ENCODE measurements at places on chromosomes 6 and 20.

DNA sequence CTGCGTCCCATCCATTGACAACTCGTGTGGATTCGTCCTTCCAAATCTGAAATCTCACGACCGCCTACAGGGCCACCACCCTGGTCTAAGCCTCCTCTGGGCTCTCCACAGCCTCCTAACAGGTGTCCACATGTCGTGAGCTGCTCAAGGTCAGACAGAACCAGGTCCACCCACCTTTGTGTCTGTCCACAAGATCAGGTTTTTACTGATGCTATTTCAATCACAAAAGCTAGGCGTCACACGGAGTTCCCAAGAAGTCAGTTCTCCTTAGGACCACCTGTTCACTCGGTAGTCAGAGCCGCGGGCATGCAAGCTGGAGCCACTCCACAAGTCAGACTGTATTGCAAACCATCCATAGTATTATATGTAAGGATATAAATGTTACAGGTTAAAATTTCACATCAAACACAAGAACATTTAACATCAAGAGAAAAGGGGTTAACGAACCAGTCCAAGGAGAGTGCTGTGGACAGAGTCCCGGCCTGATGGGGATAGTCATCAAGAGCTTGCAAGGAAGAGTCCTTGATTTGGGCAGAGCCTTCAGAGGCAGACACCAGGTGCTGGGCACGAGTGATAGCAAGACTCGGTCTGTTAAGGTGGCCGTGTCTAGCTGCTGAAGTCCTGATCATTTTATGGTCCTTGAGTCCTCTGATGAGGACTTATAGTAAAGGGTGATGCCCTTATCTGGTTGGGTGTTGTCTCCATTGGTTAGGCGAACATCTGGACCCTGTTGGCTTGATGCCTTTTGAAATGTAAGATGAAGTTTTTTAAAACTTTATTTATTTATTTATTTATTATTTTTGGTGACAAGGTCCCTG lies 731 bp upstream of the DNPH1 start:
- no peak for DNase-seq

DNA sequence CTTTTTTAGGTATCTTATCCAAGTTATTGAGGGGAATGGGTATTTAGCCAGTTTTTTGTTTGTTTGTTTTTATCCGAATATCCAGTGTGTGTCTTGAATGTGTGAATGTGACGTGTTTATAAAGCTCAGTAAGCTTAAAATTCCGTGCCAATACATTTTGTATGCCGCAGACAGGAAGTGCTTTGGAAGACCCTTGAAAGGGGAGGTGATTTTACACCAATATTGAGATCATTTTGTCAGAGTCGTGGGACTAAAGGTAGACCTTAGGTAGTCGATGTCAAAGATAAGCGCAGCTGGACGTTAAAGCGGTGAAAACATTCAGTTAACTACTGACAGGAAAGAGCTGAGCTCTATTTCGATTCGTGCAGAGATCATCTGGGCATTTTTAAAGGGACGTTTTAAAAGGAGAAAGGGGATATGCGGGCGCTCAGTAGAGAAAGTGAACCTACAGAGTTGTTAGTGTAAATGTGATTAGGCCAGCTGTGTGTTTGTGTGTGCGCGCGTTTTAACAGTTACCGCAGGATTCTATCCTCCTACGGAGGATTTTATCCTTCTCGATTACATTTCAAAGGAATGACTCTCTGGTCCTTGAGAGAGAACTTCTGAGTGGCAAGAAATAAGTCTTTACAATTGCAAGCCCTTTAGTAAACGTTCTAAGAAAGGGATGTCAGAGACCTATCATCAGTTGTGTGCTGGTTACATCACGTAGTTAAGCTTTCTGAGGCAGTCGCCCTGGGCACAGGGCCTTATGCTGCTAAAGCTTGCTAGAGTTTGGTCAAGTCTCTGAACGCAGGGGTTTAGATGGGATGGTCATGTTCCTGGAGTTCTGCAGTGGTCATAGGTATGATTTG lies 625 bp upstream of the ECHDC1 start:
- DNase-seq, result no peak

DNA sequence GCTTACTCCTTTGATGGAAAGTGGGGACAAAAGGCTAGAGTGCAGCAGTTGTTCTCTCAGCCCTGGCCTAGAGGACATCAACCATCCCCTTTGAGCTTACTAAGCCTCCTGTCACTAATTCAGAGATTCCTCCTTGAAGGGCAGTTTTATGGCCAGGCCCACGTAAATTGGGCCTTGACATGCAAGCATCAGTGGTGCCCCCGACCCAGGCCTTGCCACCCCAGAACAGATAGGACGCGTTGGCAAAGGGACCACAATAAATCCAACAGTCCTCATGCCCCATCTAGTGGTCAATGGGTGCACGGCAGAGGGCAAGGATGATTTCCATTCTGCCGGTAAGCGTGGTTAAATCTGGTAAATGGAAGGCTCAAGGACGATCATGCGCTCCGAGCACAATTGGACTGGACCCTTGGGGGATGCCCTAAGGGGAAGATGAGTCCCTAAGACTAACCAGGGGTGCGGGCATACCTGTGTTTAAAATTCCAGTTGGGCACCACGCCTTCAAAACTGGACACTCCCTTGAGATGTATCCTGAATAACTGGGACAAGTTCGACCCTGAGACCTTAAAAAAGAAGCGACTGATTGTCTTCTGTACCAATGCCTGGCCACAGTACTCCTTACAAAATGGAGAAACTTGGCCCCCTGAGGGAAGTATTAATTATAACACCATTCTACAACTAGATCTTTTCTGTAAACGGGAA lies 32.6 kb downstream of the CEP85L start:
- peak; percentile 82 for DNase-seq

DNA sequence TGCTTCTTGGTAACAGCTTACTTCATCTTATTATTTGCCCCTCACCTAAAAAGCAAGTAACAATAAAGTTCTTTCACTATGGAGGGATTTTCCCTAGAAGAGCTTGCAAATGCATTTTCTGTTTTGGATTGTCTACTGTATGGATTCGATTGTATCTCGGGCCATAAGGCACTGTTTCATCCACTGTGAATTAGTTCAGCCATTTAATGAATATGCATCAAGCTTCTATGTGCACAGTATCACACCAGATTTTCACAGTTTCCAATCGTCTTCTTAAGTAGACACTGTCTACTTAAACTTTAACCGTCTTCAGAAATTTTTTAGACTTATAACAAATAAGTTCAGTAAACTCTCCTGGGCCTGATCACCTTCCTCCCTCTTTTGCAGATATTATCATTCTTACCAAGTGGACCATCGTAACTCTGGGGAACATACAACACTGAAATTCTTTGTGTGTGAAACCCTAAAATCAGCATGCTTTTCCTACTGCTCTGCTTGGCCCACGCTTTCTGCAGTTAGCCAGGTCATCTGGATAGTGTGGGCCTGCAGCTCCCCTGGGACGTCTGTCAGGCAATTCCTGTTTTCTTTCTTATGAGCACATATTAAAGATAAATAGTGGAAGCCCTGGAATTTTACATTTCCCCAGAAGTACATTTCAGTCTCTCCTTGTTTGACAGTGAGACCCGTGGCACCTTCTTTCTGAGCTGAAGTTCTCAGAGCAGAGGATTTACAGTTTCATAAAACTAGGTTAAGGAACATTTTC lies 136.5 kb upstream of the PDE10A start:
- DNase-seq, result no peak

DNA sequence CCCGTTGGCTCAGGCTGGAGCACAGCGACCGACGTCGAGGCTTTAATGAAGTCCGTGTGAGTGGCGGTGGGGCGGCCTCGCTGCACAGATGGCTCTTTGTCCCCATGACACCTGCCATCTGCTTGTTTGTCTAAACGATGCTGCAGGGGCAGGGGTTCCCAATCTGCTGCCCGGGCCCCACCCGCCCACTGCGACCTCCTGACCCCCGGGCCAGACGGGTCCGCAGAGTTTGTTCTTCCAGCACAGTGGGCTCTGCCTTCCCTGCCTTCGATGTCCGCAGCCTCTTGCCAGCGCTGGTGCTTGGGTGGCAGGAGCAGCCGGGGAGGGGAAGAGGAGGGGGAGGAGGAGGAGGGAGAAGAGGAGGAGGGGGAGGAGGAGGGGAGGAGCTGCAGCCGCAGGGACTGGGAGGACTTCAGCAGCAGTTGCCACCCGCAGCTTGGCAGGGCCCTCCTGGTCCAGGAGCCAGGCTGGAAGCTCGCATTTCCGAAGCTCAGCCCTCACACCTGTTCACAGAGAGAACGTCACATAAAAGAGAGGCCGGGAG lies 210.0 kb downstream of the DLL1 start:
- DNase-seq, result peak; percentile 74

Data from aorta (tissue), 5 donors.